ENCODE measurements at places on chromosomes 1 and 21.

GRCh38 chr1:92210701-92211100 lies 7.0 kb upstream of the C1orf146 start:
- DNase-seq = no peak

- no peak for DNase-seq
These were observed 125.6 kb upstream of the ADAR start for GRCh38 chr1:154733621-154734020.

DNA sequence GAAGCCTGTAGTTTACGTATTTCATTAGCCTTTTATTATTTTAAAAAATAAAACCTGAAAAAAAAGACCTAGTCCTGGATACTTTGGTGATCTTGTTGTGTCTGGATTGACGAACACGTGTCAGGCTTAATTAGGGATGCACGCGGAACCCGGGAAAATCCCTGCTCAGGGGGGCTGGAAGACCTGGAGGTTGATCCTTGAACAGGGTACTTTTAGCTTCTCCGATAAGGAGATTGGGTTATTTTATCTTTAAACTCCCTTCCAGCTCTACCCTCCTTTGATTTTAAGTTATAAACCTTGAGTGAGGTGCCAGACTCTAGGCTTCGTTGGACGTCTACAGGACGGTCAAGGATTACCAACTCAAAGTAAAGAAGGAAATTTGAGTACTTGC lies 552 bp upstream of the ZNF691 start:
- DNase-seq = no peak

DNA sequence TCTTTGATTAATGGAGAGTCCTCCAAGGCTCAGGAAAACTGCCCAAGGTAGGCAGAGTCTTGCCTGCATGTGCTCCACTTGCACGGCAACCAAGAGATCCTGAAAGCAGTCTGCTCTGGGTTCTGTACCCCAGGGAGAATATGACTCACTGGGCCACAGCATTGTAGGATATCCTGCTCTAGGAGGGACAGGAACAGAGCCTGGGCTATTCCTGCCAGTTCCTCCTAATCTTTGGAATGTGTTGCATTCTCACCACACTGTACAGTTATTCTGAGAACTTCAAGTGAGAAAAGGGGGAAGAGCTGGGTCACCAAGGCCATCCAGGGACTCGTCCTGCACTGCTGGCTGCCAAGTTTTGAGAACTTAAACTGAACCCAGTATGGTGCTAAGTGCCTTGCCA lies 278.5 kb downstream of the MATN1 start:
- DNase-seq = no peak

- no peak for DNase-seq
These were observed 123.6 kb upstream of the KCNJ6 start for GRCh38 chr21:38039841-38040240.

DNA sequence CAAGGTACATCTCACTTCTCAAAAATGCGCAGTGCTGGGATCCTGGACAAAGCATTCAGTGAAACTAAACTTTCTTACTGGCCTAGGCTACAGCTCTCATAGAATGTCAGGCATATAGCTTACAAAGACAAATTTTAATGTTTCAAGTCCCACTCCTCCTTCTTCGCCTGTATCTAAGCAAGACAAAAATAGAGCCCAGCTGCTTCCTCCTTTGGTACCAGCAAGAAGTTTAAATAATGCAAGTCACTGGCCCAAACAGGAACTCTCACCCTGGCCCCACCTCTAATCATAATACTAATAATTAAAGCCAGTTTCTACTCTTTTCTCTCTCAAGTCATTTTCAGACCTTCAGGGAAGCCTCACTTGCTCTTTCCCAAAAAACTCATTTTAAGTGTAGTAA lies 1267.9 kb downstream of the MRPL39 start:
- no peak for DNase-seq
